ENCODE measurements at places on chromosomes 3 and 15. TPM values are rescaled to one million over a fixed set of nuclear protein-coding genes. Genes with fewer than 3 reads are reported as not detected.

TTC23 gene
- 21.7 TPM for total RNA-seq

DNA sequence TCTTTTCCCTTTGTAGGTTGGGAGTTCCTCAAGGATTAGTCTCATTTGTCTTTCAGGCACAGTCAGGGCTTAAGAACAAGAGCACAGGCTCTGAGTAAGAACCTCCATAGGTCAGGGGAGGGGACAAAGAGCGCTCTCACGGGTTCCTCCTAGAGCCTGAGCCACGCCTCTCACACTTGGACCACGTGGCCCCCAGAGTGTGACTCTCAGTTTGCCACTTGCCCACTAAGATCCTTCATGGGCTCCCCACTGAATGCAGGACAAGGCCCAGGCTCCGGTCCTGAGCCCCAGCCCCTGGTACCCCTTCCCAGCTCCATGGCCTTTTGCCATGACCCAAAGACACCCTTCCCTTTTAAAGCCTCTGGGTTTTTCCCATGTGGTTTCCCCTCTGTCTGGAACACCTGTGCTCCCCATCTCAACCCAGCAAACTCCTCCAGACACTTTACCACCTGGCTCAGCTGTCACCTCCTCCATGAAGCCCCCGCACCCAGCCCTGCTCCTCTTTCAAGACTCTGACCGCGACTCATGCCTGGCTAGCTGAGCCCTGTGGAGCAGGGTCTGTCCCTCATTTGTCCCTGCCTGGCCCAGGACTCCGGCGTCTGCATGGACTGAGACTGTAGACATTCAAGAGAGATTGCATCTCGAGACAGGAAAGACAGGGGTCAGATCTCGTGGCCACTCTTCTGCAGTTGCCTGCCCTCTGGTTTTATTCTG, 32.7 kb downstream of the IQSEC1 start:
- peaks cover 29% of the 10 kb centered on the region for H3K27me3 ChIP-seq
- DNase-seq: no peak
- no peak overlapping the region for H3K27ac ChIP-seq
- no peak overlapping the region for H3K4me3 ChIP-seq

DNA sequence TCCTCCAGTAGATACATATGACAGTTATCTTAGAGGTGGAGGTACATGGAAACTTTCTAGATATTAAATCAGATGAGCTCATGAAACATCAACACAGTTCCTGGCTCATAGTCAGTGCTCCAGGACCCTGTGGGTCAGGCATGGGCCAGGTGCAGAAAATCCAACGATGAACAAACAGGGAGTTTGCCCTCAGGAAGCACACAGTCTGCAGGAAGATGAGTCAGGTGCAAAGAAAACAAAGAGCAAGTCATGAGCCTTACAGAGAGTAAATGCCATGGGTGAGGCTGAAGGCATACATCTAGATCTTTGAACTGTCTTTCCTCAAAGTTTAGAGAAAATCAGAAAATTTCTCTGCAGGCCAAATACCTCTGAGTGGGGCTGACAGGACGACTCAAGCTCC, 184.2 kb upstream of the TPM1 start:
- peaks cover 4% of the 10 kb centered on the region for H3K4me1 ChIP-seq
- no peak overlapping the region for H3K27ac ChIP-seq
- no peak for DNase-seq
- H3K36me3 ChIP-seq: no peaks in the 10 kb centered on the region
- H3K27me3 ChIP-seq: no peaks in the 10 kb centered on the region

DNA sequence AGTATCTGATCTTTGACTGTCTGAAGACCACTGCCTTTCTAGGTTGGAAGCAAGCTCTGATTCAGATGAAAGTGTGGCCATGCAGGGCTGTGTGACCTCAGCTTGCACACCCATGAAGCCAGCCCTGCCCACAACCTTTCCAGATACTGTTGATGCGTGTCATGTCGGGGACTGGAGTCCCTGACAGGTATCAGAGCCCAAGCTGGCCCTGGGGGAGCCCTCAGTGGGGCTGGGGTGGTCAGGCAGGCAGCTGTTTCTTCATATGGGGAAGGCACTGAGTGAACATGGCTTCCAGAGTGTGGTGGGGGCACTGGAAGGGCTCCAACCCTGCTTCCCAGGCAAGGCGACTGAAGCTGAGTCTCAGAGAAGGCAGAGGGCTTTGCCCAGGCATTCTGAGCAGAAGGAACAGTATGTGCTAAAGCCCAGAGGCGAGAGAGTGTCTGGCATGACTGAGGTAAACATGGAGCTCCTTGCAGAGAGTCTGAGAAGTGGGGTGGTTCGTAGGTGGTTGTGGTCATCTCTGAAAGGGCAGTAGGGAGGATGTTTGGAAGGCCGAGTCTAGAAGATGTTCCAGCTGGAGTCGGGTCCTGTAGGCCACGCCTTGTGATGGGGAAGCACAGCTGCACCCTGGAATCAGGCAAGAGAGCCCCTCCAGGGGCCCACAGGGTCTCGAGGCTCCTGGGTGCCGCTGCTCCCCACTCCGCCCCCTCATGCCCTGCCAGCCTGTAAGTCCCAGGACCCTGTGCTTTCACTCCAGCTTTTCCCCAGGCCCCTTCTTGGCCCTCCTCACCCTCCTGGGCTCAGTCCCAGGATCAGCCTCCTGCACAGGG, 122.2 kb downstream of the EEFSEC start:
- H3K4me1 ChIP-seq: peaks cover 31% of the 10 kb centered on the region
- H3K36me3 ChIP-seq: no peaks in the 10 kb centered on the region
- H3K4me3 ChIP-seq: no peak overlapping the region
- no peaks in the 10 kb centered on the region for H3K27me3 ChIP-seq
- no peak for DNase-seq
- no peak overlapping the region for H3K27ac ChIP-seq

DNA sequence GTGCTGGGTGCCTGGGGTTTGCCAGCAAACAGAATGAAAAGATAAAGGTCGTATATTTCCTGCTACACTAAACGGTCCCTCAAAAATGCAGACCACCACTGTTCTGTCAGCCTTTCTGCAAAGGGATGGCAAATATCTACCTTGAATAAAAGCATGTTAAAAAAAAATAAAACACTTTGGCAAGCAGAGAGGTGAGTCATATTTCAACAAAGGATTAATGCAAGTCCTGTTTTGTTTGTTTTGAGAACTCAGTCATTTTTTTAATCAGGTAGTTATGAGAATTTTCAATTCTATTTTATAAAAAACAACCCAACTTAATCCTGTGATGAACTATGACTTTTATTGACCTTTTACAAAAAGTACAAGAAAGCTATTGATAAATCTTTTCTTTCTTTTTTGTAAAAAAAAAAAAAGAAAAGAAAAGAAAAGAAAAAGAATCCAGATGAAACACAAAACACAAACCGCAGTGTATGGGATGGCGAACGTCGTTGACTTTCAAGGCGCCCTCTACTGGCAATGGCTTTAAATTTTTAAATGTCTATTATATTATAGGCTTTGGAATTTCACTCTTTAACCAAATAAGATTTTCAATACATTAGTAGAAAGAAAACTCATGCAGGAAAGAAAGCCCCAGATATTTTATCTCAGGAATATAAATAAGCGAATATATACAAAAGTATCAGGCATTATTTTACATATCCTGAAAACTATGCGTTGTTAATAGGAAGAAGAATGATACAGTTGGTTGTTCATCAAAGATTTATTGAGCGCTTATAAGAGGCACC, 87.8 kb downstream of the NCEH1 start:
- H3K27me3 ChIP-seq: no peaks in the 10 kb centered on the region
- no peak overlapping the region for H3K4me3 ChIP-seq

DNA sequence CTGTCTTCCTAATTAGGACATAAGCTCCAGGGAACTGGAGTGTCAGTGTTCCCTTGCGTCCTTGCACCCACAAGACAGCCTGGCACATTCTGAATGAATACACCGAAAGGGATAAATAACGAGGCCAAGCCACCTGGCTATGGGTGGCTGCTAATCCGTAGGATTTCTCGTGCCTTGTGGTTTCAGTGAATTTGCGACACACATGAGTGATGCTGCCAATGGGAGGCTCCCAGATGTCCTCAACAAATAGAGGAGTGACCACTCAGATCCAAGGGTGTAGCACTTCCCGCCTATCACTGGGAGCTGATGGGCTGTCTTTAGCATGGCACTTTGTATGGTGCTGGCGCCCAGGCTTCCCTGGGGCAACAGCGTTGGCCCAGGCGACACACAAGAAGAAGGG, 43.4 kb downstream of the APBA2 start:
- no peaks in the 10 kb centered on the region for H3K36me3 ChIP-seq
- no peaks in the 10 kb centered on the region for H3K4me1 ChIP-seq
- no peak overlapping the region for H3K27ac ChIP-seq
- DNase-seq: no peak

- no peak overlapping the region for H3K4me3 ChIP-seq
- DNase-seq: no peak
- no peaks in the 10 kb centered on the region for H3K4me1 ChIP-seq
- H3K36me3 ChIP-seq: peaks cover 25% of the 10 kb centered on the region
Measured at GRCh38 chr3:39080026-39080425, 27.4 kb downstream of the GORASP1 start.
